Stimulated activated CD8-positive, alpha-beta memory T cell treated with anti-CD3 and anti-CD28 coated beads, Interleukin-7, amount 100 ng/mL, for 48 hours (primary cell): ENCODE measurements at places on chromosomes 1 and 21.

DNA sequence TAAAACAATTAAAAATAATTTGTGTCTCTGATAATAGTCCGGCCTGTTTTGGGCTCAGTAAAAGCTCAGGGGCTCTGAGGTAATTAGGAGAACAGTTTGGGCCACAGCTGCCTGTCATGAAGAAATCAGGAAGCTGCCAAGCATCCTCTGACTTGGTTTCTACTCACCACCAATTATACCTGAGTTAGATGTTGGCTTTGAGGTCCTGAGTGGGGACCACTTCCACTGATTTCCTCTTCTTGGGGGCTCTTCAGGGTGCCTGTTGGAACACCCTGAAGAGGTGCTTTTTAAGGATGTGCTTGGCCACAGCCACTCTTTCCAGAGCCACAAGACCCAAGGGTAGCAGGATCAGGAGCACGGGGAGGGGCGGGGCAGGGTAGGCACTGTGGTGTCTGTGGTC, 10.9 kb downstream of the SLC6A17 start:
- no peak for DNase-seq

GRCh38 chr1:178934546-178934945, 63.7 kb upstream of the ANGPTL1 start:
- DNase-seq: no peak

DNA sequence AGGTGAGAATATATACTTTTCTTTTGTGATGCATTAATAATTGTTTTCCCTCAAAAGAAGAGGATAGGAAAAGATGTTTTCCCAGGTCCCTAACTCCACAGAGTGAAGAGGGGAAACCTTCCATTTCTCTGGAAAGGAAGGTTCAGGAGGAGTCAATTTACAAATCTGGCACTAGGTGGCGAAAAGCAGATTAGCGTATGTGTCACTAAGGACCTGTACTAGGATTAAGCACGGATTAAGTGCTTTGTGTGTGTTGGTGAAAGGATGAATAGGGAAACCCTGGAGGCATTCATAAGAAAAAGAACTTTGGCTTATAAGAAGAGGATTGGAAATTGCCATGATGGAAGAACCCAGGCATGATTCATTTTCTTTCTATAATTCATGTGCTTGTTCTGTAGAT, 410.1 kb upstream of the PLXNA2 start:
- no peak for DNase-seq

- DNase-seq: no peak
Measured at GRCh38 chr21:21137986-21138385, 139.8 kb downstream of the NCAM2 start.
